Posterior cingulate gyrus (tissue), 11 donors: ENCODE measurements at places on chromosomes 11 and 22.
A peak's percentile ranks its signal among the peaks of the same experiment; 100 is the strongest.

GRCh38 chr11:131957201-131957600, 586.8 kb downstream of the NTM start:
- DNase-seq = no peak

DNA sequence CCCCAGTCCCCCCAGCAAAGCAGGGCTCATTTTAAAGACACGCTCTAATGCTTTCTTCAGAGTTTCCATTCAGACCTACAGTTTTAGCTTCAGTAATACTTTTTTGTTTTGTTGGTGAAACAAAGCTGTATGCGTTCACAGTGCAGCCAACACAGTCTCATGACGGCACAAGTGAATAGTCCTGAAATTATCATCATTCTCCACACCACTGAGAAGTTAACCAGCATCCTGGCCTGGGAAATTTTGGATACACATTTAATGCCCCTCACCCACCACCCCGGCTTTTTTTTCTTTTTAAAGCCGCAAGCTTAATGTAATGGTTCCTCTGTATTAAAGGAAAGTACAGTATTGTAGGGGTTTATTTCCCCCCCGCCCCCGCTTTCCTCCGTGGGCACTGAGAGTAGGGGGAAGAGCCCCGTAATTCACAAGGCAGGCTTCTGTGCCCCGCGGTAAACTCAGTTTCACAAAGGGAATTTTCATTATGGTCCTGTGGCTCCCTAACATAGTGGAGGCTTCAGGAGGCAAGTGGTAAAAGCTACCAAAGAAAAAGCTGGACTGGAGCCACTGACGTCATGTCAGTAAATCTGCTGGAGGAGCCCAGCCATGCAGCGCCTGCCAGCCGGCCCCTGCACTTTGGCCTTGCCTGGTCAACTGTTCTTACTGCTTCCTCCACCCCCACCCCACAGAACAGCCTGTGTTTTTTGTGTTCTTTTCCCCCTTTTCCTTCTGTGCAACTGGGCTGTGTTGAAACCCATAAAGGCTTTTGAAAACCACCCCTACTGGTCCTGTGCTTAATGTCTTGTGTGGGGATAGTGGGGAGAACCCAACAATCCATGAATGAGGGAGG, 18.2 kb downstream of the TEAD1 start:
- DNase-seq = peak; percentile 79

DNA sequence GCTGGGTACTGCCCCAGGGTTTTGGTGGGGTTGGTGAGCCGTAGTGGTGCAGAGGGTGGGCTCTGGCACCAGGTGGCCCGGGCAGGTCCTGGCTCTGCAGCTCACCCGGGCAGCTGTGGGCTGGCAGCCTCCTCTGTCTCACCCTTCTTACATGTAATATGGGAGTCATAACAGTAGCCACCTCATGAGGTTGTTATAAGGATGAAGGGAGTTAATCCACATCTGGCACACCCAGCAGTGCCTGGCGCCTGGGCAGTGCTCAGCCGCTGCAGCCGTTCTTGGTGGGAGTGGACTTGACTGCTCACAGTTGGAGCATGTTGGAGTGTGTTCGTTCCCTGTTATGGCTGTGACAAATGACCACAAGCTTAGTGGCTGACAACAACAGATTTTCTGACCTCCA, 28.7 kb downstream of the IGHMBP2 start:
- DNase-seq = no peak

DNA sequence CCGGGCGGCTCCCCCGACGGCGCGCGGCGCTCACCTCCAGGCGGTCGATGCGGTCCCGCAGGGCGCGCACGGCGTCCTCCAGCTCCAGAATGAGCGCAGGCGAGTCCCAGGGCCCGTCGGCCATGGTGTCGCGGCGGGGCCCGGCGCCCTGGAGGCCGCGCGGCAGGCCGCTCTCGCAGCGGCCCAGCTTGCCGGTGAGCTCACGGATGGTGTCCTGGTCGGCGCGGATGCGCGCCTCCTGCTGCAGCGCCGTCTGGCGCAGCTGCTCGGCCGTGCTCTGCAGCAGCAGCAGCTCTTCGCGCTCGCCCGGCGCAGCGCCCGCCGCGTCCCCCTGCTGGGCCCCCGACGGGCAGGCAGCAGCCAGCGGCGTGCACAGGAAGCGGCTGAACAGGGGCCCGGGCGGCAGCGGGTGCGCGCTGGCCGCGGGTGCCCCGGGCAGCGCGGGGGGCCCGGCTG, 599 bp downstream of the NPTXR start:
- no peak for DNase-seq

GRCh38 chr11:74050465-74050864, 41.6 kb upstream of the UCP3 start:
- DNase-seq = no peak

DNA sequence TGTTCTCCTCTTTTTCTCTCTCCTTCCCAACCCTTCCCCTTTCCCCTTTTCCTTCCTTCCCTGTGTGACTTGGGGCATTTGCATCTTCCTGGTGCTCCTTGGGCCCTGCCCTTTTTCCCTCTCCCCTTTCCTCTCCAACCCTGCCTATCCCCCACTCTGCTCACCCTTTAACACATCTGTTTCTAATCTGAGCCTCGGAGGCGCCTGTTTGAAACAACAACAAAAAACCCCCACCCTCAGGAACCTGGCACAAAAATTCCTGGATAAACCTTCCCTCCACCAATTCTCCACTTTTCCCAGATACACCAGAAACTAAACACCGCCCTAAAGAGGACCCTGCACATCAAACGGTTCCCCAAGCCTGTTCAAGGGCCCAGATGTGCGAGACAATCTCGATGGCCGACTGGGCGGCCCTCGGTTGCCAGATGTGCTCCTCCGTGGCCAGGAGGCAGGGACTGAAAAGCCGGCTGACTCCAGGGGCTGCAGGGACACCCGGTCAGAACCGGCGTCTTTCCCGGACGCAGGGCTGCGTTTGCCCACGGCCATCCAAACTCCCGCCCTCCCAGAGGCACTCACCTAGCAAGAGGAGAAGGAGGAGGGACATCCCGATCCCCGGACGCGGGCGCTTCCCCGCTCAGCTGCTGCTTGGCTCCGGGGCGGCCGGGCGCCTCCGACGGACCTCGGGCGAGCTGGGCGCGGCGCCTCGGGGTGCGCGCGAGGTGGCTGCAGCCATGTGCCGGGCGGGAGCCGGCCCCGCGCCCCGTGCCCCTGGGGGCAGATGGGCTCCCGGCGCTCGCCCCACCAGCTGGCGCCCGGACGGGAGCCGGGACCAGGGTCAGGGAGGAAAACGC, 486 bp downstream of the CLMP start:
- DNase-seq = no peak

- no peak for DNase-seq
These were observed 16.9 kb upstream of the SIK2 start for GRCh38 chr11:111585371-111585770.

- DNase-seq = no peak
These were observed 52.4 kb upstream of the RBFOX2 start for GRCh38 chr22:36081023-36081431.

- peak; percentile 49 for DNase-seq
These were observed 28.1 kb upstream of the FBXO3 start for GRCh38 chr11:33802194-33802950.

DNA sequence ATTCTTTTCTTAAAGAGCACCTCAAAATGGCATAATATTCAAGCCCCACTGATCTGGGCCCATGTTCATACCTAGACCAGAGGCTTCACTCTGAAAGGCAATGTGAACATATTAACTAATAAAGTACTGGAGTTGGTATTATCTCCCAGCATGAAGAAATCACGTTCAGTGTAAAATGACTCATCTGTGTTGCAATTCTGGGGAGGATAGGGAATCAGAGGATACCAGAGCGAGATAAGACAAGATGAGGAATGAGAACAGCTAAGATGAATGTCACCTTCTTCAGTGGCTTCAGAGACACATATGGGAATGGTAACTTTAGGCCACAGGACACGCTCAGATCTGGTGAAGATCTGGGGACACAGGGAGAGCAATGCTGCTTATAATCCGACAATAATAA, 121.1 kb downstream of the NTM start:
- DNase-seq = no peak

GRCh38 chr22:16967453-16968217, 40.4 kb downstream of the GAB4 start:
- DNase-seq = no peak

- DNase-seq = no peak
These were observed 32.1 kb downstream of the ATXN10 start for GRCh38 chr22:45703758-45704157.

GRCh38 chr11:123683428-123684170, 29.2 kb upstream of the SCN3B start:
- no peak for DNase-seq

- DNase-seq = peak; percentile 61
These were observed 21.4 kb downstream of the TUB start for GRCh38 chr11:8102296-8102915.

DNA sequence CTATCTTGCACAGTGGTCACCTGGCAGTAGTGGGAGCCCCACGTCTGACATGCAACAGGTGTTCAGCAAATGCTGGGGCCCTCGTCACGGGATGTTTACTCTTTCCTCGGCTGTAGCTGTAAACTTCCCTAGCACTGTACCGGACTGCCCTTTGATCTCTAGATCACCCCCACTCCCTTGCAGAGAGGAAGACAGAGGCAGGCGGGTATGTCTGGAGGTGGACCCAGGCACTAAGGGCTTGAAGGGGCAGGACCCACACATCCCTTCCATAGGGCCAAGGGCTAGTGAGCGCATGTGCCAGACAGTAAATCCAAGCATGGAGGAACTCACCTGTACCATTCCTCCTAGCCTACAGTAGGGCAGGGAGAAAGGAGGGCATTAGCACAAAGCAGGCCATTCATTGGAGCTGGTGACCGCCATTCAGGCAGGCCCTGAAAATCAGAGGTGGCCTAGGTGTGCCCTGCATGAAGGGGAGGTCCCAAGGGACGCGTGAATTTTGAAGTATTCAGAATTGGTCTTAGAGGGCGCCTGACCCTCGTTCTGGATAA, 1.9 kb upstream of the SMTN start:
- DNase-seq = no peak

DNA sequence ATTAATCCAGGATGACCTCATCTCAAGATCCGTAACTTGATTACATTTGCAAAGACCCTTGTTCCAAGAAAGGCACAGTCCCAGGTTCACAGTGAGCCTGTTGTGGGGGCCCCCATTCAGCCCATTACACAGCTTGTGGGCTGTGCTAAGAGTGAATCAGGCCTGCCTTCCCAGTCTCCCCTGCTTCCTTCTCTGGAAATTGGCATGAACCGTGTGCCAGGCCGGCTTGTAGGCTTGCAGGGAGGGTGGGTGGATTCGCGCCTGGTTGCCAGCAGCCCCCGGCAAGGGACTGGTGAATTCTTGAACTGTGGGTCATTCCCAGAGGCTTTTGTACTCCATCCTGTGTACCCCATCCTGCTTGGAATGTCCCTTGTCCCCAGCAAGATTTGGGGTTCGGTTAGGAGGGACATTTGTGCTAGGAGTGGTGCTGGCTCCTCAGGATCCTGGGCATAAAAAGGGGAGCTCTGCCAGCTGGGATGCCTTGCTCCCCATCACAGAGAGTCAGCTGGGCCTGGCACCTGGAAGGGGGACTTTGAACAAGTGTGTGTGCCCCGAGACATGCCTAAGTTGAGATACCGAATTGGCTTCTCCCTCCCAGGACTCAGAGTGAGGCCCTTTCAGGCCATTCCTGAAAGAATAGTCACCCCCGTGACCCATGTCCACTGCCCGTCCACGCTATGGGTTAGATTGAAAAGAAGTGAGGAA, 818.2 kb downstream of the BRD1 start:
- DNase-seq = no peak

DNA sequence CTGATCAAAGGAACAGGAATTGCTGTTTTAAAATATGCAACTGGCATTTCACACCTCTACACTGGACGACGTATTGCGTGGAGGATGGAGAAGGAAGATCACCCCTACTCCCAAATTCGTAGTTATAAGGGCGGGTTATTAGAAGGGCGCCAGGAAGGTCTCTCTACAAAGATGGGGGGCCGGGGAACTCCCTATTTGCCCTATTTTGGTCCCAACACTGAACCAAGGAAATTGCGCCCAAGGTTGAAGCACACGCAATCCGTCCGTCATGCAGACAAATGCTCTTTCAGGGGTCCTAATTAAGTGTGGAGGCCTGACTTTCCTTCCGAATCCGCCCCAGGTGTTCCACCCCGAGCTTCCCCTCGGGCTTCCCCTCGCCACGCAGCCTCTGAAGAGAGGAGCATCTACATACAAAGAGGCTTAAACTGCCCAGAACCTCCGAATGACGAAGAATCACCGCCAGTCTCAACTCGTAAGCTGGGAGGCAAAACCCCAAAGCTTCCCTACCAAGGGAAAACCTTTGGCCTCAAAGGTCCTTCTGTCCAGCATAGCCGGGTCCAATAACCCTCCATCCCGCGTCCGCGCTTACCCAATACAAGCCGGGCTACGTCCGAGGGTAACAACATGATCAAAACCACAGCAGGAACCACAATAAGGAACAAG, 396 bp downstream of the NPAT start:
- DNase-seq = no peak

DNA sequence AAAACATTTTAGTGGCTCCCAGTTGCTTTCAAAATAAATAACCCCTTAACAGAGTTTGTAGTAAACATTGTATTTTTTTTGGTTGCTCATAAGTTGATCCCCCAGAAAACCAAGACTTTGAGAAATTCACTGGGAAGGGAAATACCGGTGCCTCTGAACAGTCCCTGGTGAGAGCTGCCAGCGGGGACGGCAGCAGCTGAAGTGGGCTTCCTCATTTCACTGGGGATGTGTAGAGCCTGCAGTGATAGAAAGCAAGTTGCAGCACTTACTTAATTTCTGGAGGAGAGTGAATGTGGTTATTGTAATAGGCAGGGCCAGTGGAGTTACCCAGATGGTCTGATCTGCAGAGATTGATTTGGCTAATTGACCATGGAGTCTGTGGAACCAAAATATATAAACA, 18.6 kb upstream of the MCHR1 start:
- no peak for DNase-seq

GRCh38 chr22:39327995-39328754, 8.8 kb upstream of the RPL3 start:
- no peak for DNase-seq

DNA sequence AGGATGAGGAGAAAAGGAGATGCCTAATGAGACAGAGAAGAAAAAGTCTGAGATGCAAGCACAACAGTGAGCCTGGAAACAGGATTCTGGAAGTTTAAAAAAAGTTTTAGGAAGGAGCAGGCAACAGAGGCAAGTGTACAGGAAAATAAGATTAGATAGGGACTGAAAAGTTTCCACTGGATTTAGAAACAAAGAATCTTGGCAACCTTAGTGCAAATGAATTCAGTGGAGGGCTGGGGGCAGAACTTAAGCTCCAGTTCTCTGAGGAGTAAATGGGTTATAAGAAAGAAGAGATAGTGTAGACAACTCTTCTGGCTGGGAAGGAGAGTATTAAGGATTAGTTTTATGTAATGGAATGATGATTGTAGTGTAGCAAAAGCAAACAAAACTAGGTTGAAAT, 628.8 kb upstream of the CCDC90B start:
- DNase-seq = no peak

GRCh38 chr11:130465263-130465662, 16.8 kb downstream of the ADAMTS15 start:
- DNase-seq = no peak
